SK-N-MC (cell line): ENCODE measurements at places on chromosomes 16 and 17.

DNA sequence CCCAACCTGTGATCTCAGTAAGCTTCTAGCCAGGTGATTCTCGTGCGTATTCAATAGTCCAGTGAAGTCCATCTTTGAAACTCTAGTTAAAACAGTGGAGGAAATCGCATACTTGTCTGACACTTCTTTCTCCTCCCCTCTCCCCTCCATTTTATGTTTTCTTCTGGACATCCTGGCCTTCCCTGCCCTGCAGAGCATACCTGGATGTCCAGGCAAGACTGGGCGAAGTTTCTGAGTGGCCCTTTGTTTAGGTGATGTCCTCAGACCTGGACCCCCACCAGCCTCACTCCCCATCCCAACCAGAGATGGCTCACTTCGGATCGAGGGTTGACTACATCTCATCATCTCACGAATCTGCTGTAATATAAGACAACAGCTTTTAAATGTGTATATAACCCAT, 65.7 kb downstream of the CCDC182 start:
- DNase-seq: no peak

- DNase-seq: no peak
Observed at GRCh38 chr17:78383725-78384471, 5.4 kb downstream of the PGS1 start.

DNA sequence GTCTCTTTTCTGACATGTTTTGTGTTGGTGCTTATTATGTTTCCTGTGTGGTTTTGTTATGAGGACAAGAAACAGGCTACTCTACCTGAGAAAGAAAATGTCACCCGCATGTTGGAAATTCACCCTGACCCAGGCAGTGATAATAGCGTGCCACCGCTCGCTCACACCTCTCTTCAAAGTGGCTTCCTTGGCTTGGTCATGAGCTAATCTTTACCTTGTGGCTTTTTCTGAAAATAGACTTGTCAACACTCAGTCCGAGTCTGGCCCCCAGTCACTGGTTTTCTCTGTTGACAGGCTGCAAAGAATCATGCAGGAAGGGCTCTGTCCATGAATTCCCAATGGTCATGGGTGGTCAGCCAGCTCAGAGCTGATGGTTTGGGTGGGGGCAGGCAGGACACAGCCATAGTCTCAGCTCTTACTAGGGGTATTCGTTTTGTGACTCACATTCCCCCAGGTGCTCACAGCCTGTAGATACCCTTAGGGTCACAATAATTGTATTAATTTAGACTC, 121.3 kb upstream of the CACNG5 start:
- DNase-seq: no peak

- no peak for DNase-seq
Observed at GRCh38 chr17:8387914-8388651, 5.1 kb upstream of the RPL26 start.

- no peak for DNase-seq
Observed at GRCh38 chr17:45783593-45784292, 377 bp upstream of the CRHR1 start.

DNA sequence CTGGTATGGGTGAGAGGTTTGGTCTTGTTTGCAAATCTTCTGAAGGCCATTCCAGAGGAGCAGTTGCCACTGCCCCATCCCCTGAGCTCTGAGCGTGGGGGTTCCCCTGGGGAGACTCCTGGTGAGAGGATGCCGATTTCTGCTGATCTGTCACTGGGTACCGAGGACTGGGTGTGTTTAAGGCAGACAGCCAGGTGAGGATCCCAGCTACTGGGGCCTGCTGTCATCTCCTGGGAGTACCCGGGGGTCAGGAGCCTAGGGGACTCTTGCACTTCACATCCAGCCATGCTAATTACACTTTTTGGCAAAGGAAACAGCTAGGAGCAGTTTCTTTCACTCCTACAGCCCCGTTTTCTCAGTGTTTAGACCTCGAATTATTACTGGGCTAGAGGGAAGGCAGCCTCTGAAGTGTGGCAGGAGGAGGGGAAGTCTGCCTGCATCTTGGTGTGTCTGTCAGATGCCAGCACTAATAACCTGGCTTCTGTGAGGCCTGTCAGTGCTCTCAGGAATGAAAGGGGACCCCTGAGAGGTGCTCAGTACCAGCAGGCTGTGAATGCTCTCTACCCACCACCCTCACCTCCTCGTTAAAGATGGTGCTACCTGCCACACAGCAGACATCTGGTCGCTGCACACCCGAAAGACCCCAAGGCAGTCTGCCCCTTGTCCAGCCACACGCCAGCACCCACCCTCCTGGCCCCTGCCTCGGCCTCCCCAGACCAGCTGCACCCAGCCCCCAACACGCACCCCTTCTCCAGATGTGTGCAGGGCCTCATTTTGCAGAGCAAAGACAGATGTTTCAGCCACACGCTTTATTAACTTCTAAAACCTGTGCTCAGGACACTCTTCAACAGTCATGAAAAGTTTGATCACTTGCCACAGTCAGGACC, 43.2 kb downstream of the SNX20 start:
- DNase-seq: no peak

GRCh38 chr16:6684076-6684673, 648.5 kb upstream of the RBFOX1 start:
- DNase-seq: peak; percentile 2

DNA sequence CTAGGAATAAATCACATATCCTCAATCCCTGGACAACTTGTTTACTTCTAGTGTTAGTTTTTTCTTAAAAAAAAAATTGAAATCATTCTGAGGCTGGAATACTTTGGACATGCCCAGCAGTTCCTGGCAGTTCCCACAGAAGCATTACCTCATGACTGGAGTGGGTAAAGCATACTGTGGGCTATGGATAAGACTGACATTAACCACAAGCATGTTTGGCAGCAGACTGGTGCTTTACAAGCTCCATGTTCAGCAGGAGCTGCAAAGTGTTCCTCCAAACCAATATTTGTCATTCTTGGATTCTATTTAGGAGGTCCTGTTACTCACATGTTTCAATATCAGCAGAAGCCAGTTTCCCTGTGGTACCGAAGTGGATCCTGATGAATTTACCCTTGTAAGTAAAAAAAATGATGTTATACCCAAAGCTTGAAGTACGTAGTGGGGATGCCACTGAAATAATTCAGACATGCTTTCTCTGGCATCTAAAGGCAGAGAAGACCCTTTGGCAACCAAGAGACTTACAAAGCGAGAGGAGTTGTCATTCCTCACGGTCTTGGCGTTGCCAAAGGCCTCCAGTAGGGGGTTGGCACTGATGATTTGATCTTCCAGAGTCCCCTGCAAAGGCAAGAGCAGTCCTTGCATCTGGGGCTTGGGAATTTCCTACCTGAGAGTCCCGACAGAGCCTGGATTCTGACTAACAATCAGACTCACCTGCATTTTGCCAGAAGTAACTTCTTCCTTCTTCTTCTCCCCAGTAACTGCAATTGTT, 4.9 kb downstream of the MYH1 start:
- DNase-seq: no peak

DNA sequence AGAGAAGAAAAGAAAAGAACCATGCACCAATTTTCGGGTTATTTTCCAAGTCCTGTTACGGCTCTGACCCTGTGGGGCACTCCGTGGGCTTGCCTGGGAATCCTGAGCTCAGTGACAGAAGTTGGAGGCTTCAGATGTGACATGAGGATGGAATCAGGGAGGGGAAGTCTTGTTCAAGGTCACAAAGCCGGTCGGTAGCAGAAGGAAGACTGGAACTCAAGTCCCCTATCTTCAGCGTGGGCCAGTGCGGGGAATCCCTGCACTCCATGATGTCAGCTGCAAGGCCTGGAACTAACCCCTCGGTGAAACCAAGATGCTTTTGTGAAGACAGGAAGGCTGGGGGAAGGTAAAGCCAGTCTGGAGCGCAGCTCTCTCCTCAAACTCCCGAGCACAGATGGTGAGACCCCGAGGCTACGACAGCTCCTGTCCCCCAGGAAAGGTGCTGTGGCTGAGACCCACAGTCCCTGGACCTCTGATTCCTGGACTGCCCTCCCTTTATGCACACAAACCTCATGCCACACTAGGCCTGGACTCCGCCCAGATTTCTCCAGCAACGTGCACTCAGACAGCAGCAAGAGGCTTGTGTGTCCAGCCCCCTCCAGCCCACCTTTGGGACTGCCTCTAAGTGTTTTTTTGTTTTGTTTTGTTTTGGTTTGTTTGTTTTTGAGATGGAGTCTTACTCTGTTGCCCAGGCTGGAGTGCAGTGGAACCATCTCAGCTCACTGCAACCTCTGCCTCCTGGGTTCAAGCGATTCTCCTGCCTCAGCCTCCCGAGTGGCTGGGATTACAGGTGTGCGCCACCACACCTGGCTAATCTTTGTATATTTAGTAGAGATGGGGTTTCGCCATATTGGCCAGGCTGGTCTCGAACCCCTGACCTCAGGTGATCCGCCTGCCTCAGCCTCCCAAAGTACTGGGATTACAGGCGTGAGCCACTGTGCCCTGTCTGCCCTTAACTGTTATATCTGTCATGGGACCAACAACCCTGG, 5.5 kb upstream of the IL27 start:
- DNase-seq: no peak

- no peak for DNase-seq
Observed at GRCh38 chr16:74738816-74739215, 35.8 kb downstream of the FA2H start.

DNA sequence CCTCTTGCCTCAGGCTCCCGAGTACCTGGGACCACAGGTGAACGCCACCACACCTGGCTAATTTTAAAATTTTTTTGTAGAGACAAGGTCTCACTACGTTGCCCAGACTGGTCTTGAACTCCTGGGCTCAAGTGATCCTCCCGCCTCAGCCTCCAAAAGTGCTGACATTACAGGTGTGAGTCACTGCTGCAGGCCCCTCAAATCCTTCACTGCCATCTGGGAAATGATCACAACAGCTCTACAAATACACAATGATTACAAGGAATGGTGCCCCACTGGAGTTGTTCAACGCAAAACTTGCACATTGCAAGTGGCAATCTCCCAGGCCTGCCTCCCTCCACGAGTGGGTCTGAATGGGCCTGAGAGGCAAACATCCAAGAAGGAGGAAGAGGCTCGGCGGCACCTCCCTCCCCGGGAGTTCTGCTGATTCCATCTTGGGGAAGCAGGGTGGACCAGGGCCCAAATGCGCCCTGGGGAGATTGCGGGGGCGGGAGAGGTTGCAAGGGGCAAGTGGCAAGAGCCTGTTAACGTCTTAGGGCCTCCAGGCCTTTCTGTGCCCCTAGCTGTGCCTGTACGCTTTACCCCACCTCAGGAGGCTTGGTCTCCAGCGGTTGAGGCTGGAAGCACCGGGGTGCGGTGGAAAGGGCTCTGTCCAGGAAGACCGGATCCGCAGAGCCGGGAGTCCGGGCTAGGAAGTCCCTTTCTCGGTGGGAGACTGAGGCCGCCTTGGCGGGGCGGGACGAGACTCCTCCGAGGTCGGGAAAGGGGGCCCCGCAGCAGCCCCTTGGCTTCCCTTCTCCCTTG, 656 bp upstream of the IGFBP4 start:
- no peak for DNase-seq

DNA sequence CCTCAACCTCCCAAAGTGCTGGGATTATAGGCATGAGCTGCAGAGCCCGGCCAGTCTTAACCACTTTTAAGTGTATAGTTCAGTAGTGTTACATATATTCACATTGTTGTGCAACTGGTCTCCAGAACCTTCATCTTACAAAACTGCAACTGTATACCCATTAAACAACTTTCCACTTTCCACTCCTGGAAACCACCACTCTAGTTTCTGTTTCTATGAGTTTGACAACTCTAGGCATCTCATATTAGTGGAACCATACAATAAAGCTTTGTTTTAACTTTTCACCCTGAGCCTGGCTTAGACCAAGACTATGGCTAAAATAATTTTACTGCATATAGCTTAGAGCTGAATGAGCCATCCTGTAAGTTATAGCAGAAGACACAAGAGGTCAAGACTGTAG, 108.0 kb upstream of the GOT2 start:
- no peak for DNase-seq

DNA sequence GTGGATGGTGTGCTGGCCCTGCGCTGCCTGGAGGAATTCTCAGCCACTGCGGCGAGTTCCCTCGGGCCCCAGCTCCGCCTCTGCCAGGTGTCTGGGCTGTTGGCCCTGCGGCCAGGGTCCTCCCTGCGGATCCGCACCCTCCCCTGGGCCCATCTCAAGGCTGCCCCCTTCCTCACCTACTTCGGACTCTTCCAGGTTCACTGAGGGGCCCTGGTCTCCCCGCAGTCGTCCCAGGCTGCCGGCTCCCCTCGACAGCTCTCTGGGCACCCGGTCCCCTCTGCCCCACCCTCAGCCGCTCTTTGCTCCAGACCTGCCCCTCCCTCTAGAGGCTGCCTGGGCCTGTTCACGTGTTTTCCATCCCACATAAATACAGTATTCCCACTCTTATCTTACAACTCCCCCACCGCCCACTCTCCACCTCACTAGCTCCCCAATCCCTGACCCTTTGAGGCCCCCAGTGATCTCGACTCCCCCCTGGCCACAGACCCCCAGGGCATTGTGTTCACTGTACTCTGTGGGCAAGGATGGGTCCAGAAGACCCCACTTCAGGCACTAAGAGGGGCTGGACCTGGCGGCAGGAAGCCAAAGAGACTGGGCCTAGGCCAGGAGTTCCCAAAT, 1.3 kb upstream of the TNFSF13 start:
- DNase-seq: no peak

- DNase-seq: no peak
Observed at GRCh38 chr17:50911890-50912289, 45.7 kb upstream of the TOB1 start.

DNA sequence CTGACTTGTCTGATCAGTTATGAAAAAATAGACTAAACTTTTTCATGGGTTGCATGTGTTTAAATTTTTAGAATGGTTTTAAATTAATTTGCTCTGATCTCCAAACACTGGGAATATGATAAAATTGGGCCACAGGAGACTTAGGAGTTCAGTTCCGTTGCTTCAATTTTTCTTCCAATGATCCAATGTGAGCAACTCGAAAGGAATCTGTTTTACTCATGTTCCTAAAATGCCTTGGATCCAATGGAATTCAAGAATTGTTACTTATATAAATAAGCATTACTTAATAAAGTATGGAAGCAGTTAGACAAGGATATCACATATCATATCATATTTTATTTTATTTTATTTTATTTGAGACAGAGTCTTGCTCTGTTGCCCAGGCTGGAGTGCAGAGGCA, 56.0 kb upstream of the NACA2 start:
- DNase-seq: no peak

GRCh38 chr16:78607465-78607864, 508.0 kb downstream of the WWOX start:
- no peak for DNase-seq

- DNase-seq: no peak
Observed at GRCh38 chr17:5582209-5583185, 1.8 kb downstream of the NLRP1 start.

GRCh38 chr16:69796285-69797118, 34.4 kb downstream of the WWP2 start:
- no peak for DNase-seq

- DNase-seq: no peak
Observed at GRCh38 chr16:50284131-50284911, 18.0 kb downstream of the ADCY7 start.

GRCh38 chr17:4175921-4176807, 33.2 kb downstream of the CYB5D2 start:
- DNase-seq: no peak

- DNase-seq: no peak
Observed at GRCh38 chr17:78822552-78822951, 18.1 kb downstream of the USP36 start.

- no peak for DNase-seq
Observed at GRCh38 chr17:7886227-7887037, 2.2 kb upstream of the CHD3 start.
